Esophagus muscularis mucosa (tissue), 4 donors: ENCODE measurements at places on chromosomes 11 and 22.

DNA sequence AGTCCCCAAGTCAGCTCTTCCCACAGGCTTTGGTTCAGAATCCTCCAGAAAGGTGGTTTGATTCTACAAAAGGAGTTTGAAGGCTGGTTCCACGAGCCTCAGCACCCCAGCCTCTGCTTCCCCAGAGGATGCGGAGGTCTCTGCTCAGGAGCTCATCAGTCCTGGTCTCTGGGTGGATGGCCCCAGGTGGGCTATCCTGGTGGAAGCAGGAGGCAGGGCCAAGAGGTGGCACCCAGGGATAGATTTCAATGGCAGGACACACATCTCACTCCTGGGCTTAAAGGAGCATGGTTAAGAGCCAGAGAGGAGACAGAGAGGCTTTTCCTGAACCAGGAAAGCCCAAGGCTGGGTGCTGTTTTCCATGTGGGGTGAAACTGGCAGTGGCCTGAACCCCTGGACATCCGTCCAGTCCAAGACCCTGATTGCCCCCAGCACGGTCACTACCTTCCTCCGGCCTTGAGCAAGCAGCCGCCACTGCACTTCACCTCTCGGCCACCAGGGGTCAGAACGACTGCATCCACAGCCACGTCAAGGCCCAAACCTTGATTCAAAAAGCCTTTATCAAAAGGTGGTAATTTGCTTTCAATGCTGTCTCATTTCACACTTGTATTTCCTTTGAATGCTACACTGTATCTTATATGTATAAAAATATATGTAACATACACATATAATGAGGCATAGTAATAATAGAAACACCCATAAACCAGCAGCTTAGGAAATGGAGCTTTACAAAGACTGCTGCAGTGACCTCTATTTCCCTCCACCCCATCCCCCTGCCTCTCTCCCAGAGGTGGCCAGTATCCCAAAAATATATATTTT lies 19.3 kb upstream of the FXYD2 start:
- H3K4me3 ChIP-seq = no peak overlapping the region
- peaks cover 15% of the 10 kb centered on the region for H3K36me3 ChIP-seq
- peaks cover 9% of the 10 kb centered on the region for H3K4me1 ChIP-seq
- no peak overlapping the region for H3K27ac ChIP-seq
- DNase-seq = no peak

DNA sequence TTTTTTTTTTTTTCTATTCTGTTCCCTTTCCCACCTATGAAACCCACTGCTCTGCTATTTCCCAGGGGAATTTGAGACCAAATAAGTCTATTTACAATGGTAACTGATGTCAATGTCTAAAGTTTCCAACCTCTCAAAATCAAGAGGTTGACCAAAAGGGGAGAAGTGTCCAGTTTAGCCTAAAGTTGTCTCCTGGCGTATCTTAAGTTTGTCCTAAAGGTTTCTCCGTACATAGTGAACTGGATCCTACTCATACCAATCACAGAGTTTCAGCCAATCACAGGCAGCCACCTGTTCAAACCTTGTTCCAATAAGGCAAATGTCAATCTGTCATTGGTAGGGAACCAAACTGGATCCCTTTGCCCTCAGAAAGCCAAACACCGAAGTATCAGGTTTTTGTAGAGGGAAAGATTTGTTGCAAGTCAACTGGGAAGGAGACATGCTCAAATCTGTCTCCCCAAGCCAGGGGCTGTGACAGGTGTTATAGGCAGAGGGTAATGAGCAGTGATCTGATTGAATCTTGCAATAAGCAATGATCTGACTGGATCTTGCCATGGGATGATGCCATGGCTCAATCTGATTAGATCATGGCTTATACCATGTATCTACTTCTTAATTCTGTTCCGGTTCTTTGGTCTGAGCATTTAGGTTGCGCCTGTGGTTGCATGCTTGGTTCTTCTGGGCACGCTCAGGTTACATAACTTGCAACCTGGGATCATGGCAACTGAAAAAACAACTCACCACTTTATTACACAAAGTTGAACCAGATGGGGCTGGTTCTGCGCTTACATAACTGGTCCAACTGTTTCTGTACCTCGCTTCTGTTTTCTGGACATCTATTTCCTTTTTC lies 1.1 kb upstream of the VPS37C start:
- peaks cover 43% of the 10 kb centered on the region for H3K4me1 ChIP-seq
- H3K27ac ChIP-seq = peak overlapping the region; percentile 93
- H3K27me3 ChIP-seq = no peaks in the 10 kb centered on the region
- no peak for DNase-seq
- peak overlapping the region; percentile 94 for H3K4me3 ChIP-seq
- H3K36me3 ChIP-seq = peaks cover 4% of the 10 kb centered on the region

- no peak for DNase-seq
- H3K36me3 ChIP-seq = no peaks in the 10 kb centered on the region
- H3K27me3 ChIP-seq = no peaks in the 10 kb centered on the region
- H3K27ac ChIP-seq = no peak overlapping the region
- no peaks in the 10 kb centered on the region for H3K4me1 ChIP-seq
Observed at GRCh38 chr11:121038648-121039409, 14.9 kb downstream of the TBCEL start.

- peak overlapping the region; percentile 90 for H3K27ac ChIP-seq
- H3K4me3 ChIP-seq = peak overlapping the region; percentile 72
- H3K36me3 ChIP-seq = no peaks in the 10 kb centered on the region
- no peak for DNase-seq
- peaks cover 14% of the 10 kb centered on the region for H3K27me3 ChIP-seq
- H3K4me1 ChIP-seq = peaks cover 65% of the 10 kb centered on the region
Observed at GRCh38 chr11:125165111-125165842, 726 bp downstream of the PKNOX2 start.

GRCh38 chr22:45007391-45008185 lies 2.2 kb downstream of the PHF21B start:
- peak overlapping the region; percentile 89 for H3K27ac ChIP-seq
- peaks cover 5% of the 10 kb centered on the region for H3K27me3 ChIP-seq

DNA sequence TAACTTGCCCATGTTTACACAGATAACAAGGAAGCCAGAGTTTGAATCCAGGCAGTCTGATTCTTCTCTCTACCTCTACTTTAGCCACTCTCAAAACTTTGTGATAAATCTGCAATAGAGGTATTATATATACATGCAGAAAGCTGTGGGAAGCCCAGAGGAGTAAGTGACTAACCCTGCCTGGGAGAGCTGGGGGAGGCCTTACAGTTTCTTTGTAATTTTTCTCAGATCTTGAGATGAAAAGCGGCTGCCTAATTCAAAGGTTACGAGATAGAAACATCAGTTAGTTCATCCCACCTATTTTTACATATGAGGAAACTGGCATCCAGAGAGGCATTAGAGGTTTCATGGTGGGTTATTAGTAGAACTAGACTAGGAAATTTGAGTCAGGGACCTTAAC lies 4.9 kb downstream of the STIM1 start:
- H3K27me3 ChIP-seq = no peaks in the 10 kb centered on the region
- no peak overlapping the region for H3K27ac ChIP-seq
- peaks cover 75% of the 10 kb centered on the region for H3K4me1 ChIP-seq
- no peaks in the 10 kb centered on the region for H3K36me3 ChIP-seq
- H3K4me3 ChIP-seq = no peak overlapping the region
- no peak for DNase-seq

DNA sequence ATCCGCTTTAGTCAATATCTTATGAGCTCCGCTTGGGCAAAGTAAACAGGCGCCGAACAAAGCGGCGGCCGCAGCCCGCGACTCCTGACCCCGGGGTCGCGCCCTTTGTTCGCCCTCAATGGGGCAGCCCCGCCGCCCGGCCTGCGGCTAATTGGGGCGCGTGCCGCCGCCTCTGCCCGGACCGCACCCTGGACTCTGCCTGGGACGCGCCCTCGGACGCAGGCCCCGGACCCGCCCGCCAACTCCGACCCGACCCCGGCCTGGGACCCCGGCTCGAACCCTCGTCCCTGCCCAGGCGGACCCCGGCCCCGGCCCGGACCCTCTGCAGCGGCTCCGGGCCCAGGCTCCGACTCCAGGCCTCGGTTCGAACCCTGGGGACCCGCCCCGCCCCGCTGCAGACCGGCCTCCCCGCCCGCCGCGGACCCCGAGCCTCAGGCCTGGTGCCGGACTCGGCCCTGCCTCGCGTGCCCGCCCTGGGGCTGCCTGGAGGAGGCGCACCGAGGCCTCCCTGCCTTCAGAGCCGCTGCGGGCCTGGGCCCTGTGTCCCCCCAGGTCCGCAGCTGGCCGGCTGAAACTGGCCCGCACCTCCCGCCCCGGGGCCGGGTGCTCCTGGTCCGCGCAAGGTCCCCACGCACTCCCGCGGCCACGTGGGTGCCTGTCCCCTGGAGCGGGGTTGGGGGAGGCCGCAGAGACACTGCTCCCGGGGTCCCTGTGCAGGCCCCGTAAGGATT lies 84.7 kb upstream of the WNT7B start:
- H3K27ac ChIP-seq = peak overlapping the region; percentile 100
- H3K36me3 ChIP-seq = peaks cover 9% of the 10 kb centered on the region
- no peaks in the 10 kb centered on the region for H3K27me3 ChIP-seq
- H3K4me1 ChIP-seq = peaks cover 100% of the 10 kb centered on the region

- H3K4me3 ChIP-seq = no peak overlapping the region
- no peaks in the 10 kb centered on the region for H3K36me3 ChIP-seq
- no peak for DNase-seq
- H3K4me1 ChIP-seq = no peaks in the 10 kb centered on the region
- no peaks in the 10 kb centered on the region for H3K27me3 ChIP-seq
Observed at GRCh38 chr11:45410391-45411227, 124.5 kb upstream of the SYT13 start.

DNA sequence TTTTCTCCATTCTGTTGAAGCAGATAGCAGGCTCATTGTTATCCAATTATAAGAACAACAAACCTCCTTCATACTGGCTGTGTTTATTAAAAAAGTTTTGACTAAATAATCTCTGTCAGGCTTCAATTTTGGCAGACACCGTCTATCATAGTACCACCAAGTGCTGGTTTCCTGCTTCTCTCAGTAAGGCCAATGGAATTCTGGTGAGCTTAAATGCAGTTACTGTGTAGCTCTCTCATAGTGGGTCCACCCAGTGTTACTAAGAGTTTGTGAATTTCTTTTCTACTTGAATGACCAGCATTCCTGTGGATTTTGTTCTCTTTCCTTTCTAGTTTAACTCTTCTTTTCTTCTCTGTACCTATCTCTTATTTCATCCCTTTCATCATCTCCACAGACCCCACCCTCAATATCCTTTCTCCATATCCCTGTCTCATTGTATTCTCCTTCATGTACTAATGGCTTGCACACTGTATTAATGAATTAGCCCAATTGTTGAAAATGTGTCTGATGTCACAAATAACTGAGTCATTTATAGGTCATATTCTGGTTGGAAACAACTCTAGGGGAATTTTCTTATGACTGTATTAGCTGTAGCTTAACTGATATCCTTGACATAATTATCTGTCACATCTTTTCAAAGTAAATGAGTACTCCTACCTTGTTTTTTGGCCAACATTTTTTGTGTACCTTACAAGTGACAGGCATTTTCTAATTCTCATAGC lies 372.1 kb downstream of the FAT3 start:
- no peaks in the 10 kb centered on the region for H3K27me3 ChIP-seq
- no peaks in the 10 kb centered on the region for H3K4me1 ChIP-seq
- DNase-seq = no peak
- H3K36me3 ChIP-seq = no peaks in the 10 kb centered on the region
- no peak overlapping the region for H3K4me3 ChIP-seq
- no peak overlapping the region for H3K27ac ChIP-seq

- peaks cover 10% of the 10 kb centered on the region for H3K27me3 ChIP-seq
- no peak overlapping the region for H3K4me3 ChIP-seq
- H3K27ac ChIP-seq = no peak overlapping the region
- H3K36me3 ChIP-seq = no peaks in the 10 kb centered on the region
Observed at GRCh38 chr22:30565341-30565740, 9.1 kb downstream of the GAL3ST1 start.

DNA sequence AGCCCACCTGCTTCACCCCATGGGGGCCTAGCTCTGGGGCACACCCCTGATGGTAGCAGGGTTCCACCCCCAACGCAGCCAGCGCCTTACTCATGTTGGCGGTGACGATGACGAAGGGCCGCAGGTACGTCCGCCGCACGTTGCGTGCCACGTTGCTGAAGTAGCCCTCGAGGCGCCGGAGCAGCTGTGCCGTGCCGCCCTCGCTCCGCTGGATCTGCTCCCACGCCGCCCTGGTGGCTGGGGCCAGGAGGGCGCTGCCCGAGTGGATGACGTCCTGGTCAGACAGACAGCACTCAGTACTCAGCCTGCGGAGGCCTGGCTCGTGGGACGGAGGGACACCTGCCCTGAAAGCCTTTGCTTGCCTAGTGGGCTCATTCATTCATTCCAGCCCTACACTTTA lies 50.8 kb downstream of the TRMU start:
- no peak overlapping the region for H3K4me3 ChIP-seq
- peaks cover 9% of the 10 kb centered on the region for H3K4me1 ChIP-seq
- DNase-seq = no peak

DNA sequence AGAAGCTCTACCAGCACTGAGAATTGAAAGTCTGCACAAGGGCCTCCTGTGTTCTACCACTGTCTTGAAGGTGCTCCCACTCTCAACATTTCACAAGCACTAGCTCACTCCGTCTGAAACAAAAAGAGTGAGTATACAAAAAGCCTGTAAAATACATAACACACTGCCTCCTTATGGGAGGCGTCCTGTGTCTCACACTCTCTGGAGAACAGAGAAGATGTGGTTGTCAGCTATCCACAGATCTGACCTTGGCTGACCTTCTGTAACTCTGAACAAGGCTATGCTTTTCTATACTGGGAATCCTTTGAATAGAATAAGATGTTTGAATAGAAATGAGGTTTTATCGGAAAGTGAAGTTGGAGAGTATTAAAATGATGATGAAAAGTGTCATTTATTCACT lies 171.3 kb upstream of the TMEM45B start:
- H3K27me3 ChIP-seq = no peaks in the 10 kb centered on the region
- no peaks in the 10 kb centered on the region for H3K36me3 ChIP-seq
- no peak overlapping the region for H3K27ac ChIP-seq
- DNase-seq = no peak
- no peaks in the 10 kb centered on the region for H3K4me1 ChIP-seq
